ENCODE measurements at places on chromosomes 2 and 18. TPM values are rescaled to one million over a fixed set of nuclear protein-coding genes. Genes with fewer than 3 reads are reported as not detected.

GRCh38 chr2:71191570-71191943 lies 35.3 kb downstream of the PAIP2B start:
- no peaks in the 10 kb centered on the region for H3K27me3 ChIP-seq
- DNase-seq = no peak
- no peaks in the 10 kb centered on the region for H3K4me1 ChIP-seq
- H3K4me3 ChIP-seq = no peak overlapping the region

- no peak overlapping the region for H3K4me3 ChIP-seq
- no peaks in the 10 kb centered on the region for H3K4me1 ChIP-seq
- no peaks in the 10 kb centered on the region for H3K27me3 ChIP-seq
- no peaks in the 10 kb centered on the region for H3K36me3 ChIP-seq
- H3K27ac ChIP-seq = no peak overlapping the region
Measured at GRCh38 chr2:12675801-12676200, 40.9 kb upstream of the TRIB2 start.

DNA sequence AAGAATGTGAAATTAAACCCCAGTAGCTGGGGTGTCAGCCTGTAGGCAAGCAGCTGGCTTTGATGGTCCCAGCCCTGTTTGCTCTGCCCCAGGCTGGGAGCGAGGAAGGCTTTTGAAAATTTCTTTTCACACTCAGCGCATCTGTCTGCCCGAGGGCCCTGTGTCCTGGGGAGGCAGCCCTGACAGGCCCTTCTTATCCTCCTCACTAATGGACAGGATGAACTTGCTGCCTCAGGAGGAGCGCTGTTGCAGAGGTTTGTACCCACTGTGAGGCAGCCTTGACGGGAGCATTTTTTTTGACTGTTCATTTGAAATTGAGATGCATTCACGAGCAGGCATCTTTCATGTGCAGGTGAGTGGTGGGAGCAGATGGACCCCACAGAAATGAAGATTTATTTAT lies 62.4 kb downstream of the SERPINB8 start:
- H3K4me3 ChIP-seq = no peak overlapping the region
- peaks cover 18% of the 10 kb centered on the region for H3K27me3 ChIP-seq
- no peak for DNase-seq
- peaks cover 2% of the 10 kb centered on the region for H3K4me1 ChIP-seq

PPP1R1C gene
- total RNA-seq = not detected

All from activated naive CD4-positive, alpha-beta T cell treated with anti-CD3 and anti-CD28 coated beads for 36 hours (primary cell).